Stimulated activated CD4-positive, alpha-beta T cell treated with anti-CD3 and anti-CD28 coated beads, Interleukin-4, amount 100 ng/mL, for 48 hours (primary cell): ENCODE measurements at places on chromosomes 6 and 20.

DNA sequence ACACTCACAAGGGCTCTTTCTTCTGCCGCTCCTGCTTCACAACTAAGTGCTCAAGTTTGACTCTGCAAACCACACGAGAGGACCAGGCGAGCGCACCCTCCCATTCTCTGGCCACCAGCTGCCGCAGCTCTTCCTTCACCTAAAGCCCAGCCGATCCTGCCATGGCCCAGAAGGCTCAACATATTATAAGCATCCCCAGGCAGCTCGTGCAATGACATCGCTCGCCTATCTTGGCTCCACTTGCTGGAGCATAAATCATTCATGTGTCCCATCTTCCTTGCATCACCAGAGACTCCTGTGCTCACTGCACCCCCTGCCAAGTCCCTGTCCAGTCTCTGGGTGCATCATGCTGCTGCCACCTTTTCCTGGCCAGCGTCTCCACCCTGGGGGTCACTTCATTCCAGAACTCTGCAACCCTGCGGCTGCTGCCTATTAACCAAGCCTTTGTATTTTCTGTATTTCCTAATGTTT, 59.0 kb downstream of the PSMG4 start:
- no peak for DNase-seq

- no peak for DNase-seq
Measured at GRCh38 chr6:41605649-41606048, 32.6 kb upstream of the MDFI start.

GRCh38 chr6:33838983-33839382, 35.2 kb upstream of the MLN start:
- no peak for DNase-seq

DNA sequence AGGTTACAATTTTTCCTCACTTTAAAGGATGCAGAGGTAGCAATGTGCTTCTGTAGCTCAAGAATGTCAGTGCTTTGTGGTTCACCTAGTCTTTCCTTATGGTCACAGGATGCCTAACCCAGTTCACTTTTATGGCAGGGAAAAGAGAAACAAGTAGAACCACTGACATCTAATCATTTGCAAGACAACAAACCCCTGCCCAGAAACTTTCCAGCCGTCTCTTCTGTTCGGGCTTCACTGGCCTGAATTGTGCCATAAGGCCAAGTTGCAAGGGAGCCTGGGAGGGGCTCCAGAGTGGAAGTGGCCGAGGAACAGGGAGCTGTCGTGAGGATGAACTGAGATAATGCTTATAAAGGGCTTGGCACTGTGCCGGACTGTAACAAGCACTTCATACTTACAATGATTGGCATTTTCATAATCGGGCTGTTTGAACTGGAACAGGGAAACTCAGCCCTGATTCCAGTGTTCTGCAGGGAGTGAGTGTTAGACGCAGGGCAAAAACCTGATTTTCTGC, 212.6 kb downstream of the BCAS1 start:
- DNase-seq, result no peak

DNA sequence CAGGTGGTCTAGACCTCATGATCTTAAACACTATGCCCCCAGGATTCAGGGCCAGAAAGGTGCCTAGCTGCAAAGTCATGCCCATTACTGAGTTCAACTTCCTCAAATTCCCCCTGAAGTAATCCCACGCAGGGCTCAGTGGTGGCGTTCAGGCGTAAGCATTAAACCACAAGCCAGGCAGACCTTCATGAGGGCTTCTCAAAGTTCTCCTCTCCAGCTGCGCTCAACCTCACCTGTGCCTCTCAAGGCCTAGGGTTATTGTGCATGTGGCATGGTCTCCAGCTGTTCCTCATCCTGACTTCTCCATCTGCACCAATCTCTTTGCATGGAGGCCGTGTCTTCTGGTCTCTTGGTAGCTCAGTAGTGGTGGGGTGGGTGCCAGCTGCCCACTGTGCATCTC, 113.6 kb downstream of the TSHZ2 start:
- no peak for DNase-seq

GRCh38 chr6:162055365-162055764, 672.2 kb downstream of the PRKN start:
- no peak for DNase-seq

GRCh38 chr6:35687658-35688604, 784 bp downstream of the FKBP5 start:
- peak; percentile 40 for DNase-seq

GRCh38 chr6:124446961-124447360, 515.3 kb upstream of the RNF217 start:
- no peak for DNase-seq
